ENCODE measurements at places on chromosomes 5 and 9.

DNA sequence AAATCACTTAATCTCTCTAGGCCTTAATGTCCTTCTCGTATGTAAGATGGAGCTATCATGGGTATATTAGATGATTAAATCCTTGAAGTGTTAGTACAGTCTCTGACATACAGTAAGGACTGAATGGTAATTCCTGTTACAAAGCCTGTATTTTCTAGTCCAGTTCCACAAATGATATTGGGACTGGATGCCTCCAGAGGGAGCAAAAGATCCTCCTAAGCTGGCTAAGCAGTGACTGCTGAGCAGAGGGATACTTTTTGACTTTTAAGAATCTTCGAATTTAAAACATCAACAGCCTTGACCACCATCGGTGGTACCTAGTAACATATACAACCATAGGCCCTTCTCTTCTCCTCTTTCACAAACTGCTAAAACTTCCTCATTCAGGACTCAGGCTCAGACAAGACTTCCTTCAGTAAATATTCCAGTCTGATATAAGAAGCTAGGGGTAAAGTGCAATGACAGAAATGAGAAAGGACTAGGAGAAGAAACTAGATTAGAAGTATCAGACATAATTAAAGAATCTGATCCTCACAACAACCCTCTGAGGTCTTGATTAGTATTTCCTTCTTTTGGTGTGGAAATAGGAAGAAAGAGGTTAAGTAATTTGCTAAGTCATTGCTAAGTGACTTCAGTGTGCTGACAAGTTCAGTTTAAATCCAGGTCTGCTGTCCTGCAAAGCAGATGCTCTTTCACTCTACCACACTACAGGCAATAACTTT is 13.9 kb downstream of the PTAR1 start:
- DNase-seq: no peak

DNA sequence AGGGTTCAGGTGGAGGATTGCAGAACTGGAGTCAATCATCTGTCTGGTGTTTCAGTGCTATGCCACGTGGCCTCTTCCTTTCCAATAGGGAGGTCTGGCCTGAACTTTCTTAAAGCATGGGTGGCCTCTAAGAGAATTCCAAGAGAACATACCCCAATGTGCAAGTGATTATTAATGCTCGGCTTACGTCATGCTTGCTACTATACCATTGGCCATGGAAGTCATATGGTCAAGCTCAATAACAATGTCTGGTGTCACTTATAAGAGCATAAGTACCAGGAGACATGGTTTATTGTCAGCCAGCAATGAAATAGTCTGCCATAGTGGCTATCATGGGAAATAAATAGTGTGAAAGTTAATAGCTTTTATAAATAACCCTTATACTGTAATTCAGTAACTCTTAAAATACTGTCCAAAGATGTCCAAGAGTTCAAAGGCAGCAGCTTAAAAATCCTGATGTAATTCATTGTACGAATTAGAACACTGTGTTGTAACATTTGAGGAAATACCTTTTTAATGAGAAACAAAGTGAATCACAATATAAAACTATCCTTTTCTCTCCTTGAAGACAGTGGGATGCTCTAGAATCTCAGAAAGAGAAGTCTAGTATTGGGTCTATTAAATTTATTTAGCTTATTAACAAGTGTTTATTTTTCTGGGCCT is 355.4 kb upstream of the PRR16 start:
- no peak for DNase-seq

GRCh38 chr9:37425298-37425752 is 2.8 kb downstream of the GRHPR start:
- no peak for DNase-seq

- DNase-seq: no peak
Observed at GRCh38 chr5:178502401-178503100, 87.6 kb downstream of the COL23A1 start.

DNA sequence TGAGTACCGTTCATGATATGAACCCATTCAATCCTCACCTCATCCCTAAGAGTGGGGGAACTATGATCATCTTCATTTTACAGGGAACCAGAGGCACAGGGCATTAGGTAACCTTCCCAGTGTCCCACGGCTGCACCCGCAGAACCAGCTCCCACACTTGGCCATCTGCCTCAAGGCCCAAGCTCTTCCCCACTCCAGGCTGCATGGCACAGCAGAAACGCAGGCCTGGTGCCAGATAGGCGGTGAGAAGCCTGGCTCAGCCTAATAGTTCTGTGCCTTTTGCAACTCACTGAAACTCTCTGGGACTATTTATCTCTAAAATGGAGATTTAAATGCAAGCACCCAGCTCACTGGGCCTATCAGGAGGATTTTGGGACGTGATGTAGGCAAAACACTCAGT is 90.8 kb upstream of the ZNF618 start:
- DNase-seq: no peak

GRCh38 chr5:14173377-14174229 is 30.5 kb downstream of the TRIO start:
- no peak for DNase-seq

DNA sequence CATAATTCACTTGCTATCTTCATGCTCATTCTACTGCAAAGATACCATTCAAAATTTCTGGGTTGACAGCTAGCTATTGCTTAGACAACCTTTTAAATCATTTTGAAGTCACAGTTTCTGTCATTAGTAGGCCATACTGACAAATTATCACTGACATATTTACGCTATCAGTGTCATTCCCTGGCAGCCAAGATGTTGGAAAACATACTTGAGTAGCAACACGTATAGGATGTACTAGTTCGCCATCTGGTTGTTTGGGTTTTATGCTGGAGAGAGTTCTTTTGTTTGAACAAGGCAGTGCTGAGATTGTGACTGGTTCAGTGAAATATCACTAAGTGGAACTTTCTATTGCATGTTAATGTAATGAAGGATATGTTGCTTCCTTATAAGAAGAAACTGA is 621.9 kb downstream of the DTWD2 start:
- no peak for DNase-seq

GRCh38 chr5:139842321-139842720 is 46.7 kb downstream of the PSD2 start:
- DNase-seq: no peak

DNA sequence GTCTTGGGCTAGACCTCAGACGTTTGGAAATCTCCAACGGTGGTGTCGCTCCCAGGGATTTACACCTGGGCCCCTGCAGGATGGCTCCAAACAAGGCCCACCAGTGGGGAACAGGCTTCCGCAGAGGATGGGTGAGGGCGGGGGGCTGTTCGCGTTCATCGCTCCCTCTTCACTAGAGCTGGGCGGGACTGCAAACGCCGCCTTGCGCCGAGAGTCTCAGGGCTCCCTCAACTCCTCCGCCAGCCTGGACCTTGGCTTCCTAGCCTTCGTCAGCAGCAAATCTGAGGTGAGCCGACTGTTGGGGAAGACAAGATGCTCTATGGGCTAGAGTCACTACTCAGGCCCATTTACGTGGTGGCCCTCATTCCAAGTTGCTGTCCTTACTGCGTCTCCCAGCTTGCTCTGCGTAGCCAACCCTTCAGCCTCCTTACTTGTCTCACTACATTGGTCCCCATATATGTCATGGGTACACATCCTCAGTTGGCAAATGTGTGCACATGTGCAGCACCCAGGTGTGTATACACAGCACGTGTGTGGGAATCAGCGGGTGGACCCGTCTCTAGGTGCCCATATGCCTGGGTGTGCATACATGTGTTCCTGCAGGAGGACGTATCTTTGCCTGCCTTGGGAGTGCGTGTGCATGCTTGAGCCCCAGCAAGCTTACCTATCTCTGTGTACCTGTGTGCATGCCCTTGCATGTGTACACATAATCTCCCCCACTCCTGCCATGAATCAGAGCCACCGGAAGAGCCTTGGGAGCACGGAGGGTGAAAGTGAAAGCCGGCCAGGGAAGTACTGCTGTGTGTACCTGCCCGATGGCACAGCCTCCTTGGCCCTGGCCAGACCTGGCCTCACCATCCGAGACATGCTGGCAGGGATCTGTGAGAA is 10.5 kb downstream of the RGS14 start:
- DNase-seq: no peak

GRCh38 chr5:37900692-37901091 is 60.9 kb upstream of the GDNF start:
- no peak for DNase-seq

- DNase-seq: no peak
Observed at GRCh38 chr5:128083811-128084227, 253 bp downstream of the SLC12A2 start.

DNA sequence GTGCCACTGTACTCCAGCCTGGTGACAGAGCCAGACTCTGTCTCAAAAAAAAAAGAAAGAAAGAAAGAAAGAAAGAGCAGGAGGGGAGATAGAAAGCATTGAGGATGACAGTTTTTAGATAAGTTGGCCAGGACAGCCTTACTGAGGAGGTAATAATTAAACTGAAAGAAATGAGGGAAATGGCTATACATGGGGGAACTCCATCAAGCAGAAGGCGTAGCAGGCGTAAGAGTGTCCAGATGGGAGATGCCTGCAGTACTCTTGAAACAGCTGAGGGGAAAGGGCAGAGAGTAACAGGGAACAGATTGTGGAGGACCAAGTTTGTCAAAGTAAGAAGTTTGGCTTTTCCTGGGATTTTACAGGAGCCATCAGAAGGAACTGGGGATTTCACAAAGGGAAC is 57.5 kb downstream of the HMGCS1 start:
- no peak for DNase-seq

- DNase-seq: no peak
Observed at GRCh38 chr5:98905857-98906688, 22.7 kb downstream of the CHD1 start.

- DNase-seq: no peak
Observed at GRCh38 chr9:92480986-92481633, 1.2 kb downstream of the ASPN start.

DNA sequence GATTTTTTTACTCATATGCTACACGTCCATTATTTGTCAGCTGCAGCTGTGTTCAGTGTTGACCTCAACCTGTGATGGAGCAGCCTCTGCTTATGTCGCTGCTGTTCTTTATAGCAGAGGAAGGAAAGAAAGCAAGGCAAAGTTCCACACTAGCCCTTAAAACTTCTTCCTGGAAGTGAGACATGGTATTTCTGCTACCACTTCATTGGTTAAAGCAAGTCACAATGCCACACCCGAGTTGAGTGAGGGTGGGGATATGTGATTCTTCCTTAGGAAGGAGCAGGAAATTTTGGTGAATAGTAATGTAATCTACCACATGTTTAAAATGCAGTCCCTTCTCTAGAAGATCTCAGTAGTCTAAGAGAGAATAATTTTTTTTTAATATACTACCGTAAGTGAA is 224.8 kb upstream of the DMRT1 start:
- DNase-seq: no peak

GRCh38 chr5:35237580-35238376 is 7.5 kb upstream of the PRLR start:
- DNase-seq: no peak

DNA sequence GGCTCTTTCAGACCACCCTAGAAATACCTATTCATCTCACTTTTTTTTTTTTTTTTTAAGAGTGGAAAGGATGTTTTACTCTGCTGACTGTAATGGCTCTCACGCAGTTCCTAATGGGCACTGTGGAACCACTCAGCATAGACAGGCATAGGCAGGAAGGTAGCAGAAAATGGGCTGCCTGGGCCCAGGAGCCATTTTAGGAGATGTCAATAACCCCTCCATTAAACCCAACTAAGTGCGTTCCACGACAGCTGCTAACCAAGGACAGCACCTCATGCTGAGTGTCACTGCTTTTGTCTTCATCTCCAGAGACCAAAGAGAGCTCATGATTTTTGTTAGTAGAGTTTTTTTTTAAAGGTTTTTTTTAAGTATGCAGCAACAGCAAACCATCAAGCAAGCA is 15.3 kb downstream of the MAP1B start:
- DNase-seq: no peak

Data from stimulated activated CD4-positive, alpha-beta T cell treated with anti-CD3 and anti-CD28 coated beads, Interleukin-1b, Interleukin-23, amount 100 ng/mL, for 48 hours (primary cell).